Colonic mucosa (tissue), 4 donors: ENCODE measurements at places on chromosomes 11 and 22.

DNA sequence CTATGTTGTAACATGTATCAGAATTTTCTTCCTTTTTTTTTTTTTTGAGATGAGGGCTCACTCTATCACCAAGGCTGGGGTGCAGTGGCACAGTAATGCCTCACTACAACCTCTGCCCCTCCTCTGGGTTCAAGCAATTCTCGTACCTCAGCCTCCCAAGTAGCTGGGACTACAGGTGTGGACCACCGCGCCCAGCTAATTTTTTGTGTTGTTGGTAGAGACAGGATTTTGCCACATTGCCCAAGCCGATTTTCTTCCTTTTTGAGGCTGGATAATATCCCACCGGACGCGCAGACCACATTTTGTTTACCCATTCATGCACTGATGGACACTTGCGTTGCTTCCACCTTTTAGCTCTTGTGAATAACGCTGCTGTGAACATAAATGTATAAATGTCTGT, 97.0 kb downstream of the BRD1 start:
- H3K27me3 ChIP-seq, result no peaks in the 10 kb centered on the region
- no peak for DNase-seq
- no peaks in the 10 kb centered on the region for H3K36me3 ChIP-seq

- no peaks in the 10 kb centered on the region for H3K36me3 ChIP-seq
- H3K27ac ChIP-seq, result no peak overlapping the region
- no peaks in the 10 kb centered on the region for H3K4me1 ChIP-seq
- H3K4me3 ChIP-seq, result no peak overlapping the region
- no peak for DNase-seq
- no peaks in the 10 kb centered on the region for H3K27me3 ChIP-seq
Measured at GRCh38 chr11:126525216-126525615, 169.7 kb downstream of the ST3GAL4 start.

DNA sequence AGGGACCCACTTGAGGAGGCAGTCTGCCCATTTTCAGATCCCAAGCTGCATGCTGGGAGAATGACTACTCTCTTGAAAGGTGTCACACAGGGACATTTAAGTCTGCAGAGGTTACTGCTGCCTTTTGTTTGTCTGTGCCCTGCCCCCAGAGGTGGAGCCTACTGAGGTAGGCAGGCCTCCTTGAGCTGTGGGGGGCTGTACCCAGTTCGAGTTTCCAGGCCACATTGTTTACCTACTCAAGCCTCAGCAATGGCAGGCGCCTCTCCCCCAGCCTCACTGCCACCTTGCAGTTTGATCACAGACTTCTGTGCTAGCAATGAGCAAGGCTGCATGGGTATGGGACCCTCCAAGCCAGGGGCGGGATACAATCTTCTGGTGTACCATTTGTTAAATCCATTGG, 126.0 kb downstream of the OR4A5 start:
- DNase-seq, result no peak
- no peak overlapping the region for H3K4me3 ChIP-seq
- no peaks in the 10 kb centered on the region for H3K36me3 ChIP-seq

DNA sequence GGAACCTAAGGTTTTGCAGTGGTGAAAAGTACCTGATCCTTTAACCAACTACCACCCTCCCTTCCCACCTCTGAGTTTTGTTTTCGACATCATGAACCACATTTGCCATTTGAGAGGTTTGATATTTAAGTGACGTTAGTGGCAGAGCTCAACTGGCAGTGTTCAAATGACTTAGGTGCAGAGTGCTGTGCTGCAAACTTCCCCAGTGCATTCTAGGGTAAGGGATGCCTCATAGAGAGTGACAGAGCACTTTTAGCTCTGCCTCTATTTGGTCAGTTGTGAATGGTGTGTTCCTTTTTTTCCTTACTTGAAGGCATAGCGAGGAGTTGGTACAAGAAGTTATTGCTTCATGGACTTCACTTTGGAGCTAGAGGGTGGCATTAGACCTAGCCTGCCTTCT, 9.4 kb downstream of the BMAL1 start:
- H3K4me3 ChIP-seq, result no peak overlapping the region
- DNase-seq, result no peak
- no peaks in the 10 kb centered on the region for H3K36me3 ChIP-seq

- no peak overlapping the region for H3K4me3 ChIP-seq
- DNase-seq, result no peak
- H3K27me3 ChIP-seq, result no peaks in the 10 kb centered on the region
- no peaks in the 10 kb centered on the region for H3K4me1 ChIP-seq
- no peak overlapping the region for H3K27ac ChIP-seq
- no peaks in the 10 kb centered on the region for H3K36me3 ChIP-seq
Measured at GRCh38 chr11:1734641-1735081, 15.7 kb downstream of the IFITM10 start.

DNA sequence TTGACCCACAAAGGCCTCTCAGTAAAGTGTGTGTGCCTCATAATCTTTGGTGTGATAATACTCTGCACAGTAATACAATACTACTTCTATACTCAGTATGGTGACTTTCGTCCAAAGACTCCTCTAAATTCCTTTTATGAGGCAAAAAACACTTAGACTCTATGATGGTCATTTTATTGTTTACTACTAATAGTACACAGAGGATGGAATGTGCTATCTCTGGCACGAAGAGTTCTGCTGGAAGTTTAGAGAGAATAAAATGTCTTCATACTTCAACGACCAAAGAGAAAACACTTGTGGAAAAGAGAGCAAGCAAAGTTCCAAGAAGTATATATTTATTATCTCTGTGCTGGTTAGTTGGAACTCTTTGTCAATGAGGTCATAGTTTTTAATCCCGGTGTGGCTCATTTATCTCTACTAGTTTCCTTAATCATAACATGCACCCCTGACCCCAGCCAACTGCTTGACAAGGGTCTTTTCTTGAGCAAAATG, 7.5 kb upstream of the CSTF3 start:
- no peak overlapping the region for H3K4me3 ChIP-seq
- H3K27ac ChIP-seq, result no peak overlapping the region
- H3K36me3 ChIP-seq, result no peaks in the 10 kb centered on the region
- no peak for DNase-seq

DNA sequence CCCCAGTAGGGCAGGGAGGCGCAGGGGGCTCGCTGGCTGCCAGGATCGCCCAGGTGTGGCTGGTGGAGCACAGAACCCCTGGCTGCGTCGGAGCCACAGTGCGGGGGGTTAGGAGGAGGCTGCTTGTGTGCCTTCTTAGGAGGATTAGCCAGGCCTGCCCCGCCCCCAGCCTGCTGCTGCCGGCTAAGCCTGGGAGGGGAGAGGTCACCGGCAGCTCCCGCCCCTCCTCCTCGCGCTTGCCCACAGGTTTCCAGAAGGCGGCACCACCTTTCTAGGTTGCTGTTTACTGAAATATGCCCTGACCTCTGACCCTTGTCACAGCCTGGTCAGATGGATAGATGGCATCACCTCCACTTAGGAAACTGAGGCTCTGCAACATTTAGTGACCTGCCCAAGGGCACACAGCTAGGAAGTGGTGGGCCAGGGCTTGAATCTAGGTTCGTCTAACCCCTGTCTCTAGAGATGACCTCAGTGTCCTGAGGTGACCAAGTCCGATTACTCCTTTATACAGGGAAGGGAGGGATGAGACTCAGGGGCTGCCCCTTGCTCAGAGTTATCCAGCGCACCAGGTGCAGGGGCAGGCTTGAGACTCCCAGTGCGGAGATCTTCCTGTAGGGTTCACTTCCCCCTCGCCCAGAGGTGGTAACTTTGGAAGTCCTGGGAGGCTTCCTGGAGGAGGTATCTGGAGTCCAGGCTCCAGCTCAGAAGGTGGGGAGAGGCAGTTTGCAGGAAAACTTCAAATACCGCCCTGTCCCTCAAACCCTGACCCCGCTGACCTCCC, 44.0 kb downstream of the MYO7A start:
- H3K4me1 ChIP-seq, result no peaks in the 10 kb centered on the region
- no peaks in the 10 kb centered on the region for H3K36me3 ChIP-seq
- no peak overlapping the region for H3K27ac ChIP-seq
- no peak for DNase-seq
- no peak overlapping the region for H3K4me3 ChIP-seq
- no peaks in the 10 kb centered on the region for H3K27me3 ChIP-seq

DNA sequence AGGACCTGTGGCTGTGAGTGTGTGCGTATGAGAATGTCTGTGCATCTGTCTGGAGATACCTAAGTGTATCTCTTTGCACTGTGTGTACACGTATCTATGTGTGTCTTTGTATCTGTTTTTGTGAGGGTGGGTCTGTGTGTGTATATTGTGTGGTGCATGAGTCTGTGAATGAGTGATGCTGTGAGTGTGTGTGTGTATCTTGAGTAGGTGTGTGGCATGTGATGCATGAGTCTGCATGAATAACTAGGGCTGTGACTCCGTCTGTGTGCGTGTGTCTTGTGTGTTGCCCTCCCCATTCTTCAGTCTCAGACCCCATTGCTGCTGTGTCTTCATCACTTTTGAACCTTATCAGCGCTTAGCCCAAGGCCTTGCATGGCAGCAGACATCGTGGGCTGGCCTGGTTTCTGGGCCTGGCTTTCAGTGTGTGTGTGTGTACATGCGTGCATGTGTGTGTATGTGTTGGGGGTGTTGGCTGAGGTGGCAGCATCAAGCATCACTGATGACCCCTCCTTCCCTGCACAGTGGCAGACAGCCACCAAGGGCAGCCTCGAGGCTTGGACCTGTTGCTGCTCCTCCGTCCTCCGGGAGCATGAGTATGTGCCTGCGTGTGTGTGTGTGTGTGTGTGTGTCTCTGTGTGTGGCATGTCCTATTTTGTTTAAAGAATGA, 1.4 kb downstream of the SGSM1 start:
- H3K4me1 ChIP-seq, result no peaks in the 10 kb centered on the region
- H3K27ac ChIP-seq, result no peak overlapping the region
- no peaks in the 10 kb centered on the region for H3K36me3 ChIP-seq
- DNase-seq, result no peak
- no peak overlapping the region for H3K4me3 ChIP-seq

- no peaks in the 10 kb centered on the region for H3K36me3 ChIP-seq
- H3K27ac ChIP-seq, result no peak overlapping the region
- no peaks in the 10 kb centered on the region for H3K4me1 ChIP-seq
- no peak for DNase-seq
- H3K4me3 ChIP-seq, result no peak overlapping the region
Measured at GRCh38 chr11:116618461-116618860, 154.3 kb downstream of the BUD13 start.

DNA sequence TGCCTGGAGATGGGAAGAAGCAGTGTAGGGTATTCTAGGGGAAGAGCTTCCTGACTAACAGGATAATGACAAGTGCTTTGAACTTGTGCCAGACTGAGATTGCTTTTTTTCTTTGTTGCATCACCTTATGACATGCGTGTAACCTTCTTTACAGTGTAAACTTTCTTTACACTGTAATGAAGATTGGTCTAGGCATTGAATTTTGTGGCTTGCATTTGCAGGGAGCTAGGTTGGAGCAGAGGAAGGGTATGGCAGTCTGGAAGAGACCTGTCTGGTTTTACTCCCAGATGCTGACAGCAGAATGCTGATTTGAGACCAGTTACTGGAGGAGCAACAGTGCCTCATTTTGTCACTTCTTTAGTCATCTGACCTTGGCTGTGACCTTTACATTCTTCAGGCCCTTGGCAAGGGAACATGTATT, 5.6 kb downstream of the DDB2 start:
- H3K27ac ChIP-seq, result no peak overlapping the region
- H3K4me1 ChIP-seq, result peaks cover 7% of the 10 kb centered on the region
- no peaks in the 10 kb centered on the region for H3K27me3 ChIP-seq
- no peaks in the 10 kb centered on the region for H3K36me3 ChIP-seq
- DNase-seq, result no peak

DNA sequence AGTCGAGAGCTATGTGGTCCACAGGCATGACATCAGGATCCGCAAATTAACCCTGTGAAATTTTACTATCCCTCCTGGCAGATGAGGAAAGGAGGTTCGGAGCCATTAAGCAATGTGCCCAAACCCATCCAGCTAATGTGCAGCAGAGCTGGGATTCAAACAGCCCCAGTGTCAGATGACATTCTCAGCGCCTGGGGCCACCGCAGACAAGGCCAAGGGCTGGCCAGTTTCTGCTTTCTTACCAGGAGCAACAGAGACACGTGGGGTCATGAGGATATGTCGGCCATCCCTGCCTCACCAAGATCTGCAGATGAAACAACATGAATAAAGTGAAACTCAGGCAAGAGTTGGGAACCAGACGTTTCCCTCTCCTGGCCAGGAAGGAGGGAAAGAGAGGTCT, 110.2 kb downstream of the TENM4 start:
- H3K4me3 ChIP-seq, result no peak overlapping the region
- no peak overlapping the region for H3K27ac ChIP-seq
- H3K27me3 ChIP-seq, result no peaks in the 10 kb centered on the region
- DNase-seq, result no peak
- no peaks in the 10 kb centered on the region for H3K4me1 ChIP-seq
- no peaks in the 10 kb centered on the region for H3K36me3 ChIP-seq

DNA sequence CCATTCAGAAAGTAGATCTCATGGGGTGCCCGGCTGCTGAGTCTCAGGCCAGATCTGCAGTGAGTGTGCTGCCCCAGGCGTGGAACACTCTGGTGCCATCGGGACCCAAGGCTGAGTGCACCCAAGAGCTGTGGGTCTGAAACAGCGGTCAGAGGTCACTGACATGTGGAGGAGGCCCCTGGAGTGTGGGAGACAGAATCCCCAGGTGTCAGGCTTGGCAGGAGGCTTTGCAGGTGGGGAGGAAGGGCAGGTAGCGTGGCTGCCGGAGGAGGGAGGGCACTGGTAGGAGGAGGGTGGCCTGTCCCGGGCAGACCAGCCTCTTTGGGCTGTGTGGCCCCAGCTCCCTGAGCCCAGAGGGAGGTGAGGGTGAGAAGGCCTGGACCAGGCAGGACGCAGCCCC, 31.7 kb upstream of the KRTAP5-6 start:
- no peaks in the 10 kb centered on the region for H3K4me1 ChIP-seq
- H3K4me3 ChIP-seq, result no peak overlapping the region
- no peaks in the 10 kb centered on the region for H3K36me3 ChIP-seq
- no peak overlapping the region for H3K27ac ChIP-seq
- peaks cover 3% of the 10 kb centered on the region for H3K27me3 ChIP-seq

DNA sequence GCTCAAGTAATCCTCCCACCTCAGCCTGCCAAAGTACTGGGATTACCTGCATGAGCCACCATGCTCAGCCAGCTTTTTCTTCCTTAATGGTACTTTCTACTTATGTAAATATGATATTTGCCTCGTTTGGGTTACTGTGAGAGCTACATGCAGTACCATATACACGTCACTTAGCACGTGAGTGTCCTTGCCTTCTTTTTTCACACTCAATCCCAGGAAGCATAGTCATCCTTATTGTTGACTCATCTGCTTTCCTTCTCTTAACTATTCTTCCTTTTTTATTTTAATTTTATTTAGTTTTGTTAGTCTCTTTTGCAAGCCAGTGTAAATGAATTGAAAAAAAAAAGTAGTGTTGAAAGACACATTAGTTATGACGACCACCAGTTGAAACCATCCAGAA, 205.9 kb downstream of the HIPK3 start:
- H3K4me3 ChIP-seq, result no peak overlapping the region
- no peaks in the 10 kb centered on the region for H3K36me3 ChIP-seq
- no peak for DNase-seq
- no peaks in the 10 kb centered on the region for H3K27me3 ChIP-seq

DNA sequence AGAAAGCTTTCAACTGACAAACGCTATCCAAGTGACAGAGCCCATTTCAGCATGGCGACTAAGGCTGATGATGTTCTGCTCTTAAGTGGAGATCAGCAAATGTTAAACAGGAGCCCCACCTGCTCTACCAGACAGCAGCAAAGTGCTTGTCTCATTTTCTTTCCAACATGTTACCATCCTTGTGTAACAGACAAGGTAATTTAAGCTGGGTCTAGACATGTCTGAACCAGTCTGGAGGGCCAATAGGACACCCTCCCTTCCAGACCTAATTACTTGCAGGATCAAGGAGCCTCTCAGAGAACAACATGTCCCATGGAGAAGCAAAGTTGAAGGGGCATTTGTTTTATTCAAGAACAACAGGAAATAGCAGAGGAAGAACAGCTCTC, 3.9 kb upstream of the LMO2 start:
- H3K4me1 ChIP-seq, result no peaks in the 10 kb centered on the region
- no peak for DNase-seq
- H3K27me3 ChIP-seq, result no peaks in the 10 kb centered on the region
- no peak overlapping the region for H3K27ac ChIP-seq
- H3K36me3 ChIP-seq, result no peaks in the 10 kb centered on the region
